ENCODE measurements at places on chromosomes 6 and 20.

DNA sequence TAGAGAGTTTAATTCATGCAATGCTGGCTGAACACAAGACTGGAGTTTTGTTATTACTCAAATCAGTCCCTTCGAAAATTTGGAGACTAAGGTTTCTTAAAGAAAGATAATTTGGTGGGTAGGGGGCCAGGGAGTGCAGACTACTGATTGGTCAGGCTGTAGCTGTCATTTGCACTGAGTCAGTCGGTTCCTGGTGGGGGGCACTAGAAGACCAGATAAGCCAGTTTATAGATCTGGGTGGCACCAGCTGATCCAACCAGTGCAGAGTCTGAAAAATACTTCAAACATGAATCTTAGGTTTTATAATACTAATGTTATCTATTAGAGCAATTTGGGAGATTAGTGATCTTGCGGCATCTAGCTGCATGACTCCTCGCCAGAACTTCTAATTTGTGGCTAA lies 530.7 kb downstream of the NKAIN2 start:
- DNase-seq, result no peak

DNA sequence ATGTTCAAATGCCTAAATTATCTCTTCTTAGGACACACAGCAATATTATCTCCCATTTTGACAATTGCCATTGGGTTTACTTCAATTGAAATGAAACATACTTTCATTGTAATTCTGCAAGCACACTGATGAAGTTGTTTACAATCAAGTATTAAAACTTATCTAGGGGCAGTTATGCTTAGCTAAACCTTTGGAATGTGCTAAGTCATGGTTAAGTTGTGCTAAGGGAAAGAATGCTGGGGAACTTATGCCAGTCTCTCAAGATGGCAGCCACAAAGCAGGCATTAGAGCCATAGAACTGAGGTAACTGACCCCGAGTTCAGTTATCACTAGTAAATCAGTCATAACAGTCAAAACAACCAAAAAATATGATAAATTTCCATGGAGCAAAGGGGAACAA lies 59.1 kb upstream of the NT5E start:
- DNase-seq, result no peak

GRCh38 chr6:69138148-69138547 lies 503.1 kb downstream of the ADGRB3 start:
- no peak for DNase-seq

GRCh38 chr20:52616629-52617028 lies 355.5 kb upstream of the TSHZ2 start:
- DNase-seq, result no peak

- no peak for DNase-seq
These were observed 2.2 kb downstream of the CENPB start for GRCh38 chr20:3784216-3784853.

GRCh38 chr6:25296217-25296905 lies 17.2 kb downstream of the CARMIL1 start:
- DNase-seq, result no peak

GRCh38 chr6:82072121-82072521 lies 175.4 kb downstream of the IBTK start:
- DNase-seq, result peak; percentile 24

GRCh38 chr6:39342692-39343395 lies 20.3 kb upstream of the KCNK16 start:
- DNase-seq, result no peak

Measured in NCI-H1694 (cell line).